Kidney epithelial cell (primary cell): ENCODE measurements at places on chromosomes 2 and 18. TPM values are rescaled to one million over a fixed set of nuclear protein-coding genes. Genes with fewer than 3 reads are reported as not detected.
A peak's percentile ranks its signal among the peaks of the same experiment; 100 is the strongest.

The C1QL2 gene
- total RNA-seq = not detected in 2 replicates

GRCh38 chr2:5695654-5696403, 3.6 kb downstream of the SOX11 start:
- no peak for DNase-seq

DNA sequence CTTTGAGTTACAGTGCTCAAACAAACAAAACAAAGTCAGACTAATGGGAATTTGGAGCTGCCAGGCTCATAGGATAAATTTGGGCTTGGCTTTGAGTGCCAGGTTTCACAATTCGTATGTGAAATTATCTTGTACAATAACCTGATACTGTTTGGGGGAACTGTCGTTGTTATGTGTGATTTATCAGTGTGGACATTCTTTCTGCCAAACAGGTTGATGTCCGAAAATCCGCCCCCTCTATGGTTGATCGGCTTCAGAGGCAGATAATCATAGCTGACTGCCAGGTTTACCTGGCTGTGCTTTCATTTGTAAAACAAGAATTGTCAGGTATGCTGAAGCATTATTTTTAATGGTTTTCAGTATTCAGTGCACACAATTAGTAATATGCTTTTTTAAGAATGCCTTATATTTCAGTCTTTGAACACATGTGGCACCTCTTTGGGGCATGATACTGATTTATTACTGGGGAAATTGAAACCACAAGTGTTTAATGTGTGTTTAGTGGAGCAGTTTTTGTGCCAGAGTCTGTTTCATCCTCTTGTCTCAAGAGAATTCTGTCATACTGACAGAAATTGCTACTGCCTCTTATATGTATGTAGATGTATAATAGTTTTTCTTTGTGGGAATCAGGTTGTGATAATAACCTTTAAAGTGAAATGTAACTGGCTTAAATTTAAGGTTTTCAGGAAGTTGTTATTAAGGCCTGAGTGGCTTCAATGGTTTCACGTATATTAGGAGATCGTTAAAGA, 54.6 kb downstream of the TTC39C start:
- DNase-seq = no peak

DNA sequence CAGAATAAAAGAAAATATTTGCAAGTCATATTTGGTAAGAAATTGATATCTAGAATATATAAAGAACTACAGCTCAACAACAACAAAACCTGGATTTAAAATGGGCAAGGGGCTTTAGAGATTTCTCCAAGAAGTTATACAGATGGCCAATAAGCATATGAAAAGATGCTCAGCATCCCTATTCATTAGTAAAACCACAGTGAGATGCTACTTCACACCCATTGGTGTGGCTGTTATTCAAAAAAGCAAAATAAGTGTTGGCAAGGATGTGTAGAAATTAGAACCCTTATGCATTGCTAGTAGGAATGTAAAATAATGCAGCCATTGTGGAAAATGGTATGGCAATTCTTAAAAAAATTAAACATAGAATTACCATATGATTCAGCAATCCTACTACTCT, 29.8 kb downstream of the TANK start:
- DNase-seq = no peak

The BMP10 gene
- total RNA-seq = not detected in 2 replicates

The EVA1A gene
- 112 and 144 TPM in 2 replicates for total RNA-seq

DNA sequence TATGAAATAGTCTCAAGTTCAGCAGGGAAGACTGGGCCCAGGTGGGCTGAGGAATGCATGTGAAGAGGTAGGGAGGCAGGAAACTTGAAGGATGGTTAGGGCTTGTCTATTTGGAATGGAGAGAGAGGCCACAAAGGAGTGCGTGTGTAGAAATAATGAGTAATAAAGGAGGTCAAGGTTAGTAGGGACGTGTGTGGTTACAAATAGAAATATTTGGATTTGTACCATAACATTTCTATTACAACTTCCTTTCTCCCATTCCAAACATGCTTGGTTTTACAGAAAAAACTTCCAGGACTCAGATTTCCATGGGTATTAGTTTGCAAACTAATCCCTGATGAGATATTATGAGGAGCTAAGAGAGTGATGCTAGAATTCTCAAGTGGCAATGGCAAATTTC, 280.6 kb downstream of the NCKAP5 start:
- no peak for DNase-seq

DNA sequence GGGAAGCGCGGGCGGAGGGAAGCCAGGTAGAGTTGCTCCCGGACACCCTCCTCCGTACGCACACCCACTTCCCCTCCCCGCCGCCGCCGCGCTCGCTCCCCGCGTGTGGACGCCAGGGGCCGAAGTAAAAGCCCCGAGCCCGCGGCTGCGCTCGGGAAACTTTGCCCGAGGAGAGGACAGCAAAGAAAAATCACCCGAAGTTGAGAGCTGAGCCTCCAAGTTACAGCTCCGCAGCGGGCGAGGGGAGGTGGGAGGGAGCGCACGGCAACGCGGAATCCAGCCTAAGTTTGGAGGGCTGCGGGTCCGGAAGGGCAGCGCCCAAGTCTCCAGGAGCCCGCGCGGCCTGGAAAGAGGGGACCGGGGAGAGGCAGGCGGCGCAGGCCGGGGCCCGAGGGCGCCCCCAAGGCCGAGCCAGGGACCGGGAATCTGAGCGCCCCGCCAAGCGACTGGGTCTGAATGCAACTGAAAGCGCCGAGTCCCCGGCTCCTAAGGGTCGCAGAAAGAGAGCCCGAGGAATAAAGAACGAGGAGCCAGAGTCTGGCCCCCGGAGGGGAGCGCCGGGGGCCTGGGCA, 706 bp upstream of the BCL11A start:
- DNase-seq = no peak

GRCh38 chr2:36562973-36563532, 34.9 kb downstream of the FEZ2 start:
- no peak for DNase-seq

DNA sequence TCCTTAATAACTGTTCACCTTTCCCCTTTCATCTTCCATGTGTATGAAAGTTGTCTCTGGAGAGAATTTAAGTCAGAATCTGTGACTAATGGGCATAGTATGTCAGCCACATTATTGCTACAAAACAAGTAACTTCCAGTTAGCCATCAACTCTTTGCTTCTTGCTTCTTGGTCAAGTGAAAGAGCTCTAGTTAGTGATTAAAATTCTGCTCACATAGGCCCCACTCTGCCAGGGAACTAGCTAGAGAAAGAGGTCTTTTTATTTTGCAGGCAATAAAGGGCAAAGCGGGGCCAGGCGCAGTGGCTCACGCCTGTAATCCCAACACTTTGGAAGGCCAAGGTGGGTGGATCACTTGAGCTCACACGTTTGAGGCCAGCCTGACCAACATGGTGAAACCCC, 64.6 kb downstream of the COLEC12 start:
- peak; percentile 82 for DNase-seq

DNA sequence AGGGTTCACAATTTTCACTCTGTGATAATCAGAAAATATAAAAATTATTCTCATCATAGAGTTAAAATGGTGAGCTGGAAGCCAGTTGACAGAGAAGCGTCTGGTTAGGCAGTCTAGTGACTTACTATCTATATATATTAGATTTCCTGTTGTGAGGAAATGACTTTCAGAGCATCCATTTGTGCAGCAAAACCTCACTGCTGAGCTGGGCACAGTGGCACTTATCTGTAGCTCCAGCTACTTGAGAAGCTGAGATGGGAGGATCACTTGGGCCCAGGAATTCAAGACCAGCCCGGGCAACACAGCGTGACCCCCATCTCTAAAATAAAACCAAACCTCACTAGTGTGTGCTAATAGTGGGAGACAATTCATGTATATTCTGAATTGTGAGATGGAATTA, 7.2 kb upstream of the KIAA2012 start:
- DNase-seq = no peak

DNA sequence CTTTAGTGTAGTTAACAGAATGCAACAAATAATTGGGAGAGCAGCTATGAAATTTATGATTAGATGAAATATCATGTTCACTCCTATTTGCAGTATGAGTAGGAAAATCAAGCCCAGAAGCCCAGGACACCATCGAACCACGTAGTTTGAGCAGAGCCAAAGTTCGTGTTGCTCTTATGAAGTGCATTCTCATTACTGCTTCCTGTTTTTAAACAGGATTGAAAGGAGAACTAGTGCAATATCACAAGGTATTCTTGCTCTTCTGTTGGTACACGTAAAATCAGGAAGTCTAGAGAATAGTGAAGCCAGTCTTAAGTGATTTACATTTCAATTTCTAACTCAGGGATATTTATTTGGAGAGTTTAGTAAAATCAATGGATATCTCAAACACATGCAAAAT, 21.1 kb downstream of the ARHGAP15 start:
- DNase-seq = no peak

DNA sequence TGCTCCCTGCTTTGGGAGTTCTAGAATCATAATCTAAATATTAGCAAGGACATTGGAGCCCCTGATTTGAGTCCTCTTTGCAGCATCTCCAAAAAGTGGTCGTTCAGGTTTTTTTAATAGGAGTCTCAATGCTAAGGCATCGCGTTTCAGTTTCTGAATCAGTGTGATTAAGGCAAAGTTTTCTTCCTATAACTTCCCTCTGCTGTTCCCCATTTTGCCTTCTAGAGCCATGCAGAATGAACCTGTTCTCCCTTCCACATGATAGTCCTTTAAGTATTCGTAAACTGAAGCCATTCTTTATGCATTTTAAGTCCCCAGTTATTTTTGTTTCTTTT, 159.5 kb downstream of the PTGR3 start:
- no peak for DNase-seq
